ENCODE measurements at places on chromosomes 11 and 22.

GRCh38 chr11:92122561-92122960 is 102.1 kb upstream of the FAT3 start:
- DNase-seq, result no peak

DNA sequence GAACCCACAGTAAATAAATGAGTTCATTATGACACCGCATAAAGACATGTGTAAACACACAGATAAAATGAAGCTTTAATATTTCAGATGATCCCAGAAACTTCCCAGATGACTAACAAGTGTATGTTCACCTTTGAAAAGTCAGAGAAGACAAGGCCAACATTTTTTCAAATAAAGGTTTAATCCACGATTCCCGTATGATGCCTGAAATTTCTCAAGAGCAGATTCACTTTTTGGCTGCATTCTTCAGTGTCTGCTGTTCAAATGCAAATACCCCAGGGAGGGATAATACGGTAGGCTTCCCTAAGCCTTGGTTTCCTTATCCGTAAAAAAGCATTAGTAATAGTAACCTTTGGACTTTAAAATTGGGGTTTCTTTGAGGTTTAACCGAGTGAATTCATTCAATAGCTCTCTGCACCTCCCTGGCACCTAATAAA is 62.5 kb downstream of the SYTL2 start:
- no peak for DNase-seq

- DNase-seq, result no peak
Observed at GRCh38 chr11:34649597-34649996, 28.7 kb downstream of the EHF start.

GRCh38 chr11:111106641-111107040 is 138.9 kb upstream of the POU2AF2 start:
- no peak for DNase-seq

GRCh38 chr22:17706947-17707346 is 67.3 kb downstream of the BID start:
- DNase-seq, result no peak

- no peak for DNase-seq
Observed at GRCh38 chr11:103773059-103773458, 263.4 kb upstream of the DDI1 start.

DNA sequence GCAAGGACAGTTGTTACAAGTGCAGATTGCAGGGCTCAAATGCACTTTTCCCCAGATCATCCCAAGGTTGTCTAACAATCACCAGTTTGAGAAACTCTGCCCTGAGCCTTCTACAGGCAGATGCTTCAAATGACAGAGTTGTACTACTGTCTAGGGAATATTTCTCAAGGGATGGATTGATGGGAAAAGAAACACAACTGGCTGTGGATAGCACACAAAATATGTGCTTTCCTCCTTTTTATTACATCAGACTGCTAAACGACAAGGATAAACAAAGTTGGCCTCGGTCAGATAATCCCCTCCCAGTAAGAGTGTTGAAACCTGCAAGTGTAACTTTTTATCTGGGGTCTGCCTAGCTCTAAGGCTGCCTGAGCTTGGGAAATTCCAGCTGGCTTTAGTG is 46.6 kb upstream of the SORL1-AS1 start:
- no peak for DNase-seq

GRCh38 chr11:111731821-111732220 is 34.4 kb downstream of the PPP2R1B start:
- no peak for DNase-seq

DNA sequence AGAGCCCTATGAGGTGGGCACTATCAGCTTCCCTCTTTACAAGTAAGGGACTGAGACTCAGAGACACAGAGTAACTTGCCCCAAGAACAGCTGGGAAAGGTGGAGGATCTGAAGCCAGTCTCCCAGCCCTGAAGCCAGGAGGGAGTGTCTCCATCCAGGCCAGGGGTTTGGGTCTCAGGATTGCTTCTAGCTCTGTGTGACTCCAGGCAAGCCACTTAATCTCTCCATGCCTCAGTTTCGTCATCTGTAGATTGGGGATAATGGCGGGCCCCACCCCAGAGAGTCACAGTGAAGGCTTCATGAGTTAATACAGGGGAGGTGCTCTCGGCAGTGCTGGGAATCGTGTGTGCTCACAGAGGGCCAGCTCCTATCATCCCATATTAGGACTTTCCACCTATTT is 10.5 kb downstream of the MAP4K2 start:
- peak; percentile 16 for DNase-seq

DNA sequence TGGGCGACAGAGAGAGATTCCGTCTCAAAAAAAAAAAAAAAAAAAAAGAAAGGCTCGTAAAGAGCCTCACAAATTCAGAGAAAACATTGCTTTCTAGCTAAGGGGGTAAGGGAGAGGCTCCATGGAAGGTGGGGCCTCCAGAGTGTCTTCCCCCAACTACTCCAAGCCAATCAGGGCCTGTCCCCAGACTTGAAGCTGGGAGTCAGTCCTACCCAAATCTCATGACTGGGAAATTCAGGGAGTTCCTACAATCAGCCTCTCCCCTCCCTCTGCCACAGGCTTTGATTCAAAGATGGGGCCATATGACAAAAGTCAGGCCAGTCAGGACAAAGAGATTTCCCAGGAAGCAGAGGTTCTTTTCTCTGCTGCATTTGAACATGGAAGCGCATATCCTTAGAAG is 63.0 kb upstream of the NUP160 start:
- DNase-seq, result no peak

DNA sequence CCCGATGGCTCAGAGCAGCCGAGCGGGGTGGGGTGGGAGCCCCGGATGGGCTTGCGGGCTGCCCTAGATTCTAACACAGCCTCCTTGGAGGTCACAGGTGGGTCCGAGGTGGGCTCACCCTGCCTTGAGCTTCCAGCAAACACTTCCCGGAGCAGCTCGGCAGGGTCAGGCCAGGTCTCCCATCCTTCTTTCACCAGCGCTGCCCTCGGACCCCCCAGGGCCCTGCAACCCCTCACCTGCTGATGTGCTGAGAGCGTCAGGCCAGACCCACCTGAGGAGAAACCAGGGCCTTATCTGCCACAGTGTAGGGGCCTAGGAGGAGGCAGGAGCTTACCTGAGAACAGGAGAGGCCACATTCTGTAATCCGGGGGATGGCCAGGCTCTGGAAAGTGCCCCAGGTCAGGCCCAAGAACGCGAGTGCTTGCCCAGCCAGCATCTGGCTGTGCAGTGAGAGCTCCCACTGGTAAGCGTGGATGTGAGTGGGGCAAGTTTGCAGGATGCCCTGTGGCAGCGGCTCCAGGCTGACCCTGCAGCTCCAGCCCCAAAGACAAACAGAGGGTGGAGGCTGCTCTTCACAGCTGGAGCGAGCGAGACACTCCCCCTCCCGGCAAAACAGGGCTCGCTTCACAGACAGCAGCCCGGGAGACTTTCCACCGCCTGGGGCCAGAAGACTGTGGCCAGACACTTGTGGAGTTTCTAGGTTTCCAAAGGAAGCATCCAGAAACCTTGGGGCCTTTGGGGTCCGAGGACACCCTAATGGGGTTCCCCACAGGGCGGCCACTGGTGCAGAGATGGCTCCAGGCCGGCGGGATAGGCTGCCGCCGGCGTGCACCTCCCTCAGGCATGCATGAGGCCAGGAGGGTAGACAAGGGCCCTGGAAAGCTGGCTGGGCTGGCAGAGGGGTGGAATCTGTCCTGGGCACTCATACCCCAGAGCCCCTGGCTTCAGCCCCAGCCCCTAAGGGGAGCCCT is at the start of gene IL17REL:
Gene IL17REL (minus strand): TSS at position 555 of the 971 bp plus-strand sequence. CDS start 119 bp downstream, at position 436.
- no peak for DNase-seq

DNA sequence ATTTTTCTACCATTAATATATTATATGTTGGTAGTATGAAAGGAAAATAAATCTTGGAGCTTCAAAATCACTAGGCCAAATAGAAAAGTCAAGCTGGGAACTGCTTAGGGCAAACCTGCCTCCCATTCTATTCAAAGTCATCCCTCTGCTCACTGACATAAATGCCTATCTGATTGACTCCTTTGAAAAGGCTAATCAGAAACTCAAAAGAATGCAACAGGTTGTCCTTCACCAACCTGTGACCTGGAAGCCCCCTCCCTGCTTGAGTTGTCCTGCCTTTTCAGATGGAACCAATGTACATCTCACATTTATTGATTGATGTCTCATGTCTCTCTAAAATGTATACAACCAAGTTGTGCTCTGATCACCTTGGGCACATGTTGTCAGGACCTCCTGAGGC is 3.2 kb upstream of the TRIM34 start:
- no peak for DNase-seq

- DNase-seq, result no peak
Observed at GRCh38 chr11:44903518-44903917, 47.2 kb downstream of the TP53I11 start.

- DNase-seq, result no peak
Observed at GRCh38 chr11:134576286-134576685, 164.2 kb upstream of the B3GAT1 start.

DNA sequence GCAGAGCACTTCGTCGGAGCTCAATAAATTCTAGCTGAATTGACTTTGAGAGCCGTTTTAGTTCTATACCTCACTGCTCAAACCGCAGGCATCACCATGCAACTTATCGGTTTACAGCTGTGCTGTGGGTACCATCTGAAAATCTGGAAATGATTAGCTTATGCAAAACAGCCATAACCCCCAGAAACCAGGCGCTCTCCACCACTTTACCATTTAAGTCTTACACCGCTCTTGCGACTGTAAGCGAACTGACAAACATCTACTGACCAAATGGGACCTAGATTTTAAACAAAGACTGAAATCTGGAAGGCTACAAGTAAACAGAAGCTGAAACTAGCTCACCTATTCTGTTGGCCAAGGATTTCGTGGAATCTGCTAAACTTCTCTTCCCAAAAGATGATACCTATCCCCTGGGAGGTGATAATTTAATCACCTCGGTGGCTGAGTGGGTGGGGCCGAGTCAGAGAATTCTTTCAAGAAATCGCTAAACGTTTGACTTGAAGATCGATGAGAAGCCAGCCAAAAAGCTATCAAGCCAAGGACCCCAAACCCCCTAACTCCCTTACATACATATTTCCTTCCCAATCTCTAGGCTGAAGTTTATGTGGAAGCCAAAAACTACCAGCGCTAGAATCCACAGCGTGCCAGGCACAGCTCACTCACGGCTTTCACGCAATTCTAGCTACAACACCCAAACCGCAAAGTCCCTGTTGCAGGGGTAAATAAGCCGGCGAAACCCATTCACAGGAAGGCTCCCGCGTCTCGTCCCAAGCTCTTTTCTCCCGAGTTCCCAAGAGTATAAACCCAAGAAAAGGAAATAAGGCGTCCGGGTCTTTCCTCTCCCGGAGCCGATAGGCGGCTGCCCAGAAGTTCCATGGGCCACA is 644 bp downstream of the SPTY2D1 start:
- DNase-seq, result no peak

DNA sequence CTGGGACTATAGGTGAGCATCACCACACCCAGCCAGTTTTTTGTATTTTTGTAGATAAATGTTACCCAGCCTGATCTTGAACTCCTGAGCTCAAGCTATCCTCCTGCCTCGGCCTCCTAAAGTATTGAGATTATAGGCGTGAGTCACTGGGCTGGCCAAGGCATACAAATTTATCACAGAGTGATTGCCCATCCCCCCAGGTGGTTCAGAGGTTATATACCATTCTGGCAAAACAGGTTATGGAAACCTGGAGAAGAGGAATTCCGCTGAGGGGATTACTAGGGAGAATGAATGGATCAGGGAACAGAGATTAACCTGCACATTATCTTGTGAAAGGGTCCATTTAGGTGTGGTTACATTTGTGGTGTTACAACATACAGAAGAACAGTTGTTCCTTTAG is 8.1 kb downstream of the ATG13 start:
- DNase-seq, result no peak
